ENCODE measurements at places on chromosomes 2 and 18.

DNA sequence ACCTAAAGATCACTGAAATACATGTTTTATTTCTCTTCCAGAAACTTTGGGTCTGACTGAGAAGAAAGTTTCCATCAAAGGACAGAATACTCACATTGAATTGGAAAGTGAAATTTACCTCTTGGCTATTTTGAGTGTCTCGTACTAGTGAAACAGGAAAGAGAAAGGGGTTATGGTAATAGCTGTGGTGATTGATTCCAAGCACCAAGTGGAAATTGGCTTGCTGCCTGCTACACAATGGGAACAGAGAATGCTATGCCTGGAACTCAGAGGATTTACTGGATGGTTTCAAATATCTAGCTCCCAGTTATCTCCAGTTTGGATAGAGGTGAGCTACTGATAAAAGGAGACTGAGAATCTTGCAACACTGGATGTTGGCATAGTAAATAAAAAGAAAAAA, 492.8 kb upstream of the FSIP2 start:
- no peak for DNase-seq

GRCh38 chr2:26974352-26974751, 3.9 kb downstream of the MAPRE3 start:
- no peak for DNase-seq

DNA sequence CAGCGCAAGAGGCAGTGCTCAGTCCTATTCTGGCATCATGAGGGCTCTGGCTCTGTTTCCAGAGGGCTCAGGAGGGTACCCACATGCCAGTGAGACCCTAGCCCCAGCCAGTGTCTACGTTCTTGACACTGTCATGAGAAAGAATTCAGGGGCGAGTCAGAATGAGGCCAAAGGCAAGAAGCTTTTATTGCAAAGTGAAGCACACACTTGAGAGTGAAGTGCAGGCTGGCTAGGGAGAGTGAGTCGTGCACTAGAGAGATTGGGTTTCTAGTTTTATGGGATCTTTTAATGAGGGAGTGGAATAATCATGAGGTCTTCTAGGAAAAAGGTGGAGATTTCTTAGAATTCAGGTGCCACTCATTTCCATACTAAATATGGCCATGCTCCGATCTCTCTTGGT, 164.1 kb downstream of the DCDC2C start:
- no peak for DNase-seq

DNA sequence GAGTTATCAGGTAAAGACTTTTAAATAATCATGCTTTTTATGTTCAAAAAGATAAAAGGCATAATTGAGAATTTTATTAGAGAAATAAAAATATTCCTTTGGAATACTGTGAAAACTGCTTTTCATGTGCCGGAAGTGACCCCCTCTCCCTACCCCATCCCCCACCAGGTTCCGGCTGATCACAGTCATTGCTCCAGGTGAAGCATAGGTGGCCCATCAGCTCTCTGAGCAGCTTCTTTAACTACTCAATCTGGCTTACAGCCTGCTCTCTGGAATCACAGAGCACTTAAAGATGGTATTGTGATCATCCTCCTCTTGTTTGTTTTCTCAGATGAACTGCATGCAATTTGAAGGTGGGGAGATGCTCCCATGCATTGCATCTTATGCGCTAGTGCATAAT, 257.7 kb downstream of the EN1 start:
- DNase-seq, result no peak

- DNase-seq, result no peak
Observed at GRCh38 chr2:156331572-156332283, 793 bp downstream of the NR4A2 start.

DNA sequence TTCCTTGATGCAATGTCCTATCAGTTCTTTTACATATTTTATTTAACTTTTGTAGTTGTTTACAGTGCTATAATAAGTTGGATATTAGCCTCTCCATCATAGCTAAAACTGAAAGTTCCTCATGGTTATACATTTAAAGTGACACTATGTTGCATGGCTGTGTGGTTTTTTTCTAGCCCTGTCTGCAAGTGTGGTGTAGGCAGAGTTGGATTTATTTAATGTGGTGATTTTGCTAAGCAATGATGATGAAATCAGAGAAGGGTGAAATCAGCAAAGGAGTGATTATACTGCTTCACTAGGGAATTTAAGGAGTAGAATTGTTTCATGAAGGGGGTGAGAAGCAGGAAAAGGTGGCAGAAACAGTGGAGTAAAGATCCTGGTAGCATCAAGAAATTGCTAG, 18.3 kb upstream of the ENOSF1 start:
- no peak for DNase-seq

GRCh38 chr2:64700133-64700809, 46.6 kb upstream of the SERTAD2 start:
- DNase-seq, result no peak

- DNase-seq, result no peak
Observed at GRCh38 chr18:39208190-39208589, 1642.6 kb upstream of the CELF4 start.

DNA sequence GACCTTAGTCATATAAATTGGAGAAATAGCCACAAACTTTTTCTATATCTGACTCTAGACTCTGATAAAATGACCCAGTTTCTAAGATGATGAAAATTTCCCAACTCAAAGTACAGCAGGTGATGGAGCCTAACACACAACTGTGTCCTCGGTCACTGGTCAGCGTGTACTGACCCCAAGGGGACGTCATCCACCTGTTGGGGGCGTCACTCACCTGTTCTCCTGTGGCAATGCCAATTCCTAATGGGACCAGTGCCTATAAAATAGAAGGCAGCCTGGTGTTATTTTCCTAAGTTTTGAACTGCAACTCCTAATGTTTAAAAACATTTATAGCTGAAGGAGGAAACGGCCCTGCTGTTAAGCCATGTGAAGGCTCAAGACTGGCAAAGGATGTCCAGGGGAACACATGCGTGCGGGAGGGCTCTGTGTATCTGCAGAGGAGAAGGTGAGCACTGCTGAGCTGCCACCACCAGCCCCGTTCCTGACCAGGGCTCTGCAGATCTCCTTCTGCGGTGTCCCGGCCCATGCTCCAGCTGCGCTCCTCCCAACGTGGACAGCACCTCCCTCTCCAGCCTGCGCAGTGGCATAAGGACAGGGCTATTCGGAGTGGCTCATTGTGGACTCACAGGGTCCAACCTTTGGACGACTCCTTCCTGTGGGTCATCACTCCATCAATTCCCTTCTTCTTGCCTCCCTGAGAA, 21.2 kb downstream of the TYMS start:
- no peak for DNase-seq

- DNase-seq, result no peak
Observed at GRCh38 chr2:197196541-197197180, 113.9 kb downstream of the ANKRD44 start.

GRCh38 chr2:85728883-85729824, 24.6 kb upstream of the ATOH8 start:
- peak; percentile 52 for DNase-seq

GRCh38 chr18:12571630-12572029, 86.3 kb downstream of the SPIRE1 start:
- DNase-seq, result no peak

- no peak for DNase-seq
Observed at GRCh38 chr2:210956101-210956500, 399.7 kb downstream of the CPS1 start.

DNA sequence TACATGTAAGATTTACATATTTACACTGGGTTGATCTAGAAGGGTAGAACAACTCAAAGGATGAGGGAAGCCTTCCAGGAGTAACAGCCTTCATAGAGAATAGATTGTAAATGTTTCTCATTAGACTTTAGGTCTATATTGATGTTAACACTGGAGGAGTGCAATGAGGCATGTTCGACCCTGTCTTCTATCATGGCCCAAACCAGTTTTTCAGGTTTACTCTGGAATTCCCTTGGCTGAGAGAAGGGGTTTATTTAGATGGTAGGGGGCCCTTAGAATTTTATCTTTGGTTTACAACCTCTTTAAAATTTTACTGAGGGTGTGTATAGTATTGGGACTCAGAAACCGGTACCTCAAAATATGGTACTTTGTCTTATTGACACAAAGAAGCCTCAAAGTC, 634.9 kb upstream of the PIK3C3 start:
- DNase-seq, result no peak

DNA sequence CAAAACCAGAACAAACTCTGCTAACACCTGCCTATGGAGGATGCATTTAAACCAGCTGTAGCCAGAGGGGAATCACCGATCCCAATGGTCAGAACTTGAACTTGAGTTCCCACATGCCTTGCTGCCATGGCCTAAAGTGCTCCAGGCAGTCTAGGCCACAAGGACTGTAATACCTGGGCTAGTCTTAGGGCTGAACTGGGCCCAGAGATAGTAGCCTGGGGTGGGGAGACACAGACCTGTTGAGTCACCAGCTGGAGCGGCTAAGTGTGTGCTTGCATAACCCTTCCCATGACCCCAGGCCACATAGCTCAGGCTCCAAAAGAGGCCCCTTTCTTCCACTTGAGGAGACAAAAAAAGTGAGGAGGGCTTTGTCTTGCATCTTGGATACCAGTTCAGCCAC, 515.0 kb upstream of the DDX18 start:
- no peak for DNase-seq

DNA sequence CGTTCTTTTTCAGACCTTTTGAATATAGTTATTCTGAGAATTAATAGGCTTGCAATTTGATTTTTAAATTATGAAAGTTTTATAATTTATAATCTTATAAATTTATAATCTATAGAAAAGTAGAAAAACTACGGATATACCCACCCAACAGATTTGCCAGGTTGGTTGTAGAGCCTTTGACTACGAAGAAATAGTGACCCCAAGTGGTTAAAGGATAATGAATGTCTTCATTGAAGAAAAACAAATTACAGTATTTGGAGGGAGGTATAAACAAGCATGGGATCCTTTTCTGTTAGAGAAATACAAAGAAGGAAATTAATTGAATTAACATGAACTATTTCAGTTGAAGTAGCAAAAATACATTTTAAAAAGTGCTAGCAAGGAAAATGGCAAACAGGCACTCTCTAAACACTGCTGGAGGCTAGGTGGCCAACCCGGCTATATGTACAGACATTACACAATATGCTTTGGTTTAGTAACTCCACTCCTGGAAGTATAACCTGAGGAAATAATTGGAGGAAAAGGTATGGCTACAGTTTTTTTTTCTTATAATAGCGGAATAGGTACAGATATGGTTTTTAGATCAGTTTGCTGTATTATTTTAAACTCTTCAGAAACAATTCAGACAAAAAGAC, 110.9 kb downstream of the MIB1 start:
- DNase-seq, result no peak

DNA sequence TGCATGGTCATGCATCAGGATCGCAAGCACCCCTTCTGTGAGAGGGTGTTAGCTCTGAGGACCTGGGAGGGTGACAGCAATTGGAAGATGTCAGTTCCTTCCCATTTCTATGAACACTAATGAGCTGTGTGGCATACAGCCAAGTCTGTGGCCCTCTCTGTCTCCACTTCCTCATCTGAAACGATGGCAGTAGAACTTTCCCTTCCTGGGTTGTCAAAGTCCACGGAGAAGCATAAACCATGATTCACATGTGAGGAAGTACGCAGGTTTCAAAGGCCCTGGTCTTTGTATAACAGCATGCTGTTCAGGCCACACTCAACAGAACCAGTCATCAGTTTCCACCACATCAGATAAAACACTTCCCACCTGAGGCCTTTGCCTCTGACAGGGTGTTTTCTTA, 167.4 kb upstream of the RAB6C start:
- DNase-seq, result no peak

GRCh38 chr2:160893581-160893980, 266.6 kb upstream of the TANK start:
- DNase-seq, result no peak

DNA sequence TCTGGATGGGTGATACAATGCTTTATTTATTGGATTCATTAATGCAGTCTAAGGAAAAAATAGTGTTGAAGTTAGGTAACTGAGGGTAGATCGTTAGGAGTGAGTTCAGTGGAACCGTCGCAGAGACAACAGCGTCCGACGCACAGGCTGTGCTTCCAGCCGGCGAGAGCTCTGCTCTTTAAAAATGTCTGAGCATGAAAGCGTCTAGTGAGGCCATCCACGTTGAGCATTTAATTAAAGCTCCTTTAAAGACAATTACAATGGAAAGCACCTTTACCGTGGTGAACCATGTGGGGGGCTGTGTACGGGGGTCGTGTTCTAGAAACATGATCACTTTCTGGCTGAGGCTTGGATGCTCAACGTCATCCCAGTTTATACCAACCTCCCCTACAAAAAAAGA, 822.7 kb downstream of the GALR1 start:
- no peak for DNase-seq

DNA sequence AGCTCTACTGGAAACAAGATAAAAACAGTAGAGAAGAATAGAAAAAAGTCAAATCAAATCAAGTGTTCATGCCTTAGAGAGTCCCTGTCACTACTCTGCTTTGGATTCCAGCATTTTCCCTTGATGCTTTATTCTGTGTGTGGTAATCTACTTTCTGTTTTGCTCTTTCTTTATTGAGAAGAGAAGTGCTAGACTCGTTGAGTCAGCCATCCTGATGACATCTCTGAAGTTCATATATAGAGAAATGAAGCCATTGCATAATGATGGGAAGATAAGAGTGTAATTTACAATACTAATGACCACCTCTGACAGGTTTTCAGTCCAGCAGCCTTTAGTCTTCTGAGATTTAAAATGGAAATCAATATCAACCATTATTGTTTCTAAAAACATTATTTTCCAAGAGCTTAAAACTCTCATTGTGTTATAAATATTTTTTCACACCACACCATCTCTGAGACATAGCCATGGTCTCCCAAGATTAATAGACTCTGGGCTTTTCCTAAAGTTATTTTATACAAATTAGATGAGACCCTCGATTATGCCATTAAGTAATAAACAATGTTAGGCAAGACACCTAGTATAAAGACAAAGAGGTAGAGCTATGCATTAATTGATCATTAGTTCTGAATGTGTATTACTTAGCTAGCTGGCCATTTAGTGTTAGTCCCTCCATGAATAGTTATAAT, 679.0 kb upstream of the ACVR2A start:
- no peak for DNase-seq

GRCh38 chr2:229443546-229444268, 172.6 kb upstream of the PID1 start:
- DNase-seq, result no peak

GRCh38 chr18:51603111-51603510, 405.6 kb upstream of the MEX3C start:
- DNase-seq, result no peak

DNA sequence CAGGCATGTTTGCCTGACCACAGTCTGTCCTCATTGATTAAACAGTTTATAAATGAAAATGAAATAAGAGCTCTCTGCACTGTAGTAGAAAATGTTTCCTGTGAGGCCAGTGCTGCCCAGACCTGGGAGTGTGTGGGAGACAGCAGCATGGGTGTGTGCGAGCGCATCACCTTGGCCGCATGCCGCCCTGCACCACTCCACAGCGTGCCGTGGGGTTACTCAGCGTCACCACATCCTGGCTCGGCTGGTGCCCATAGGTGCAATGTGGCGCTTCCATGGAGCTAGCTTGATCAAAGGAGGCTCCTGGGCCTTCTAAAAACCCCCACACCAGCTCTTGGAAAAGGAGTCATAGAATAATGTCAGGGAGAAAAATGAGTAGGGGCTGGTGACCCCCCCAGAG, 76.0 kb upstream of the EPC2 start:
- no peak for DNase-seq

- no peak for DNase-seq
Observed at GRCh38 chr2:203605302-203605701, 70.2 kb upstream of the RAPH1 start.

GRCh38 chr2:65366595-65367125, 65.7 kb downstream of the SPRED2 start:
- DNase-seq, result no peak

- DNase-seq, result no peak
Observed at GRCh38 chr2:183799761-183800160, 675.5 kb downstream of the NUP35 start.

Measured in activated T-helper 1 cell treated with anti-CD3 and anti-CD28 coated beads, Interleukin-2, amount 50 U/mL, for 16 hours (primary cell).